ENCODE measurements at places on chromosomes 7 and 10.

DNA sequence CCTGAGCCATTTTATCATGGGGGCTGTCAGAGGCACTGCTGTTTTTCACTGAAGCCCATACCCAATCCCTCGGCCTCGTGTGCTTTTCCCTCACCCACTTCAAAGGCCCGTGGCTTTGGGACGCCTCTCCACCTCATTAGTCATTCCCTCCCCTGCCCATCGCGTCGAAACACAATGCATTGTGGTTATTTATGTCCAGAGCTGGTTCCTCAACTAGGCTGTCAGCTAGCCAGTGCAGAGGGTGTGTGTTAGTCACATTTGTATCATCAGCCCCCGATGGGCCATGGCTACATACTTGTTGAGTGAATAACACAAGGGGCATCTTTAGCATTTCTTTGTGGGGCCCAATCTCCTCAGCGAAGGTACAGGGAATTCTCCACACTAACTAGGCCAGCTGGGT, 3.8 kb upstream of the CRCP start:
- no peak for DNase-seq

DNA sequence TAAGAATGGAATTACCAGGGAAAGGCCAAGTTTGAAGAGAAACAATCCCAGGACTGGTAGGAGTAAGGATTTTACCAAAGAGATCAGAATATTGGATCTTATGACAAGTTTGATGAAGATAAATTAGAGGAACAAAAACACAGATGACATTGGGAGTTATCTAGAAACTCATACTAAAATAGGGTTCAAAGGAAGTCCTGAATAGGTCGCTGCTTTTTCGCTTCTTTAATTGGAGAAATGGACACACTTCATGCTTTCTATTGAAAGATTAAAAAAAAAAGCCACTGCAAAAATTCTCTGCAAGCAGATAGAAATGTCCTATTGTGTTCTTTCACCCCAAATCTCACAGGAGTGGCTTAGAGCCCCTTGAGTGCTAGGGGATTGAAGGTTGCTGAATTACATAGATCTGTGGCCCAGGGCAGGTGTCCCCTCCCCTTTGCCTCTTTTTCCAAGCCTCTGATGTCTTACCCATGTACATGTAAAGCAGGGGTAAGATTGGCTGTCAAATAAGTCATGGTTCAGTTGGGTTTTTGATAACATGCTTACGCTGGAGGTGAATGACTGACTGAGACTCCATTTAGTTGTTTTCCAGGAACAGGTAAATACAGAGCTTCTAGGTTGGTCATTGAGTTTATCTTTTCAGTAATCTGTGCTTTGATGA, 152.0 kb downstream of the OR13A1 start:
- no peak for DNase-seq

DNA sequence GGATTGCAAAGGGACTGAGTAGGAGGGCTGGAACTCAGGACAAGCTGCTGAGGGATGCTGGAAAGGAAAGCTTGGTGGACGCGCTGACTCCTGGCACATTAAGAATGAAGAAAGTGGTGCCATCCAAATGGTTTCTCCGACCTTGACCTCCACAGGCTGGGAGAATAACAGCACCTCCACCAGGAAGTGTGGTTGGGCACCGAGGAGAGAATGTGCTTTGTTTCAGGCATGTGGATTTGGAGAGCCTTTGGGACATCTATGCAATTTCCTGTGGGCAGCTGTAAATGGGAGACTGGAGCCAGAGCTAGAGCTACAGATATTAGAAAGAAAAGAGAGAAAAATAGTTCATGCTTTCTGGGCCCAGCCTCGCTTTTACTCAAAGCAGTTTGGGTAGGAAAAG, 29.8 kb upstream of the HABP2 start:
- DNase-seq: no peak

DNA sequence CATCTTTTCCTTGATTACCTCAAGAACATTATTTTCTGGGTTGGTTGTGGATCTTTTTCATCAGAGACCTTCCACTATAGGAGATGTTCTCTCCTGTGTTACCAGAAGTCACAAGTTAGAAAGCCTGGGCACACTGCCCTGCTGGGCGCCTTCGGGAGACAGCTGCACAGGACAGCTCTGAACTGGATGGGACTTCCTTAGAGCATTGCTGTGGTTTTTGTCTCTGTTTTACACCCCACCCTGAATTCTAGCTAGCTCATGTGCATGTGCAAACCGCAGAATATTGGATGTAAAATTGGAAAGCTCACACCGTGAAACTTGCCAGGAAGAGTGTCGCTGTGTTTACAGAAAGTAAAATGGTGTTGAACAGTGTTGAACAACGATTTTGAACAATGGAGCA, 54.4 kb upstream of the SEC61G start:
- no peak for DNase-seq

GRCh38 chr7:114214466-114214865, 200.1 kb upstream of the FOXP2 start:
- DNase-seq: no peak

DNA sequence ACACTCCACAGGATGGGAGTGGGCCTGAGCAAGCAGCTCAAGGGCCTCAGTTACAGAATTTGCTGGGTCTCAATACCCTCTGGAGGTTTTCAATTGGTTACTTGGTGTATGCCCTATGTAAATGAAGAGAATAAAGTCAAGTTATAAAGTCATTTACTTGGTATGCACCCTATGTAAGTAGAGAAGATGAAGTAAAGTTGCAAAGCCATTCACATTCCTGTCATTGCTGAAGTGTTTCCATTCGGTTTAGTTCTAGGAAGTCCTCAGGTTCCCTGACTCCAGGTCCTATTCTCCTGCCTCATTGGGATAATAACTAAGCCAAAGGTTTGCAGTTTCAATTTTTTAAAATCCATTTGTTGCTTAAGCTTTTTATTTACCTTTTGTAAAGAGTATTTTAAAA, 272.6 kb upstream of the NPSR1 start:
- no peak for DNase-seq

DNA sequence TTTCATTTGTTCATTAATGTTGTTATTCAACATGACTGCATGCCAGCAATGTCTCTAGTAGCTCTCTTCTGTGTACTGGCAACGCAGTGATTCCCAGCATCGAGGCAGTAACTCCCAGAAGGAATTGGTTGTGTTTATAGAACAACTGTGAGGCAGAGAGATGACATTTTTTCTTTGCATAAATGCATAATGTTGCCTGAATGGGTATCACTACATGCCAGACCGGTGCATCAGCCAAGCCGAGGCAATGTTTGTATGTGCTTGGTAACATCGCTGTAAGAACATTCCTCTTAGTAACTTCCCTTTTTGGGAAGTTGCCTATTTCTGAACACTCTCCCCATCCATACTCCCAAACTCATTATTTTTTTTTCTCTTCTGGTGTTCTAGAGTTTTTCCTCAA, 182.9 kb downstream of the HTR7 start:
- no peak for DNase-seq

DNA sequence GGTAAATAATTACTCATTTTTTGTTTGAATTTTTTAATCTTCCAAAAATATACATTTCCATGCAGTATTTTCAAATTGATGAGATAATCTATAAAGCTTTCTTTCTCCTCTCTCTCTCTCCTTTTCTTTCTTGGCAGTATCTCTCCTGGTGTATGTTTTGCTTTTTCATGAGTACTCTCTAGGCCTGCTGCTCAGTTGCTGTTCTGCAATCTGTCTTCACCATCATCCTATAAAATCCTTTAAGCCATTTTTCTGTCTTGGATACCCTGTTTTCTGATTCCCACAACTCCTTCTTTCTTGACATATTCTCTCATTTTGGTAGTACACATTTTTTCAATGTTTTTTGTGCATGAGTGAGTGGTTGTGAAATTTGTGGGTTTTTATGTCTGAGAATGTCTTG, 1558.1 kb upstream of the LRRTM3 start:
- DNase-seq: no peak

DNA sequence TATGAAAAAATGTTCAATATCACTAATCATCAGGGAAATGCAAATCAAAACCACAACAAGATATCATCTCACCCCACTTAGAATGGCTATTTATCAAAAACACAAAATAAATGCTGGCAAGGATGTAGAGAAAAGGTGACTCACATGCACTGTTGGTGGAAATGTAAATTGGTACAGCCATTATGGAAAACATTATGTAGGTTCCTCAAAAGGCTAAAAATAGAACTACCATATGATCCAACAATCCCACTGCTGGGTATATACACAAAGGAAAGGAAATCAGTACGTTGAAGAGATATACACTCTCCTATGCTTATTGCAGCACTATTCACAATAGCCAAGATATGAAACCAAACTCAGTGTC, 50.2 kb downstream of the CDK1 start:
- no peak for DNase-seq

Measured in NCI-H1436 (cell line).